ENCODE measurements at places on chromosomes 2 and 18. TPM values are rescaled to one million over a fixed set of nuclear protein-coding genes. Genes with fewer than 3 reads are reported as not detected.

DNA sequence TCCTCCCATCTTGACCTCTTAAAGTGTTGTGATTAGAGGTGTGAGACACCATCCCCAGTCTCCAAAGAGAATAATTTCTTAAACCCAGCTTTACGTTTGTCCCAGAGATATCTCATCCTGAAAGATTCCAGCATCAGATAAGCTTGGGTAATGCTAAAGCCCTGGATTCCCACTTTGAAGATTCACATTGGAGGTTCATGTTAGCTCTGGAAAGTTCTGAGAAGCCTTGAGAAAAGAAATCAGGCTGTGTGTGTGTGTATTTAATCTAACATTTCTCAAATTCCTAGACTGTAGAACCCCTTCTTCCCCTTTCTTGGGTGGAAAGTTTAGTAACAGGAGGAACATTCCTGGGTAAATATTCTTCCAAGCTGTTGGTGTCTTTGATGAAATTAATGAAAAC, 18.0 kb downstream of the ZNF532 start:
- no peak for DNase-seq

The ZNF892 gene
- total RNA-seq = 8.1 TPM

The GKN2 gene
- total RNA-seq = not detected

- DNase-seq = no peak
These were observed 193.6 kb upstream of the PKDCC start for GRCh38 chr2:41854227-41854626.

- no peak for DNase-seq
These were observed 30.5 kb downstream of the DNMT3A start for GRCh38 chr2:25310965-25311864.

The CERKL gene
- 0.87 TPM for total RNA-seq

All from Panc1 (cell line).